Small intestine (tissue), 16 donors: ENCODE measurements at places on chromosomes 1 and 21. TPM values are rescaled to one million over a fixed set of nuclear protein-coding genes. Genes with fewer than 3 reads are reported as not detected.

- no peak for DNase-seq
Observed at GRCh38 chr1:110218739-110219138, 8.6 kb downstream of the KCNC4 start.

The LIN28A gene
- polyA plus RNA-seq = not detected

DNA sequence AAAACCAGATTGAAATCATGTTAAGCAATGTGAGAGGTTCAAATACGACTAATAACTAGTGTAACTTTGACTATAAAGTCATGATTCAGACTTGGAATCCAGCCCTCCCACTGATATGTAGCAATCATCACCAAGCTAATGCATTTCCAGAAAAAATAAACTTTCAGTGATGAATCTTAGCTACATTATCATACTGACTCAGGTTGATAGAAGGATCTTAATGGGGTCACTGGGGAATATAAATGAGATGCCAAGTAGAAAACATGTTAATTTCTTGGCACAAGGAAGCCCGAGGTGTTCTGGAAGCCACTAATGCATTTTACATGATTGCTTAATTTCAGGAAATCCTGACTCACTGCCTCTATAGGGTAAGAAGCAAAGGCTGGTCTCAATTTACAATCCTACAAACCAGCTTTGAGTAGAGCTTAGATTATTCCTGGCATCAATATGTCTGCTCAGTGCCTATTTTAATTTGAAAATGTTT is 67.7 kb downstream of the SELENOF start:
- DNase-seq = no peak

The RNU1-1 gene
- polyA plus RNA-seq = not detected

The RUNX1 gene
- polyA plus RNA-seq = 3.2 TPM

The LAD1 gene
- polyA plus RNA-seq = 130 TPM
